ENCODE measurements at places on chromosomes 16 and 17.

GRCh38 chr16:80085606-80086005, 455.2 kb upstream of the DYNLRB2 start:
- no peak for DNase-seq

DNA sequence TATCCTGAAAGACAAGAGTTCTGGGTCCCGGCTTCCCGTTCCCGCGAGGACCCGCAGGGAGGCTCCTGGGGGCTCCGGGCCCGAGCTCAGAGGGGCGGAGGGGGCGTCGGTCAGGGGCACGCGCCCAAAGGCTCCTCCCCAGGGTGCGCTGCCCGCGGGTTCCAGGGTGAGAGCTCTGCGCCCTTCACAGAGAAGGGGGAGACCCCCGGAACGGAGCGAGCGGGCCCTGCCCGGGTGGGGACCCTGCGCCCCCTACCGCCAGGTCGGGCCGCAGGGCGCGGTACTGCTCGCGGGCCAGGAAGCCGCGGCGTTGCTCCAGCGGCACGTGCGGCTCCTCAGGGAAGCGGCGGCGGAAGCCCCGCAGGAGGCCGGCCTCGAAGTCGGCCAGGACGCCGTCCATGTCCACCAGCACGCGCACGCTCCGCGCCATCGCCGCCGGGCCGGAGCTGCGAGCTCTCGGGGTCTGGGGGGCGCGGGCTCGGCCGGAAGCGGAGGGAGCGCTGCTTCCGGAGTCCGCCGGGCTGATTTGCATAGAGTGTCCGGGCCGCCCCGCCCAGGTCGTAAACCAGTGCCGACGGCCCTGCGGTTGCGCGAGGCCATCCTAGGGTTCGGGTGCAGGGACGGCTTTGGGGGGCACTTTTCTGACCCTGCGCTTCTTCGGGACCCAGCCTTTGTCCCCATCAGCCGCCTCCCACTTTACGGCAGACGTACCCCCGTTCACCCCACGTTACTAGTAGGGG, at the start of gene NT5C:
Gene NT5C, minus strand, starts transcription at position 465 of the 740 bp plus-strand sequence. Its CDS starts 35 bp downstream, at position 430.
- peak; percentile 80 for DNase-seq

GRCh38 chr17:41967141-41967920, 736 bp downstream of the CNP start:
- DNase-seq: no peak

- DNase-seq: no peak
These were observed 12.9 kb downstream of the MYL4 start for GRCh38 chr17:47222047-47222446.

- peak; percentile 60 for DNase-seq
These were observed 1.8 kb downstream of the NETO2 start for GRCh38 chr16:47141773-47142485.

Measured in uterus (tissue), 4 donors.